ENCODE measurements at places on chromosomes 16 and 17.

GRCh38 chr16:88619859-88620815, 18.2 kb upstream of the IL17C start:
- no peak for DNase-seq

- no peak for DNase-seq
Measured at GRCh38 chr17:77352441-77352840, 211.7 kb downstream of the SEC14L1 start.

- no peak for DNase-seq
Measured at GRCh38 chr16:75679366-75679765, 2.6 kb upstream of the CPHXL2 start.

- no peak for DNase-seq
Measured at GRCh38 chr17:61416211-61416539, 16.5 kb downstream of the TBX2 start.

- no peak for DNase-seq
Measured at GRCh38 chr16:2175454-2175853, 19.9 kb downstream of the TRAF7 start.

GRCh38 chr16:73483934-73484711, 436.2 kb upstream of the ZFHX3 start:
- DNase-seq = peak; percentile 57

DNA sequence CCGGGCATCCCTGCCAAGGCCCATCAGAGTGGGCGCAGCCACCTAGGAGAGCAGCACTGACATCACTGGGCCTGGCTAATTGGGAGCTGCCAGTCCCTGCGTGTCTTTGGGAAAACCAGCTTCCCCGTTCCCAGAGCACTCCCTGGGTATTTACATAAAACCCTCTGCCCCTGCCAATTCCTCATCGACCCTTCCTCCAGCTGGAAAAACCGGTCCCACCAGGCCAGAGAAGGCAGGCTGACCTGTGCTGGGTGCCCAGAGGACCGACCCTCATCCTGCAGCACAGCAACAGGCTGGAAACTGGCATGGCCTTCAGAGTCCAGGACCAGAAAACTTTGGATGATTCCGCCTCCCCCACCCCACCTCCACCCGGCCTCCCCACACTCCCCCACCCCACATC, 8.2 kb upstream of the FOXN1 start:
- no peak for DNase-seq

DNA sequence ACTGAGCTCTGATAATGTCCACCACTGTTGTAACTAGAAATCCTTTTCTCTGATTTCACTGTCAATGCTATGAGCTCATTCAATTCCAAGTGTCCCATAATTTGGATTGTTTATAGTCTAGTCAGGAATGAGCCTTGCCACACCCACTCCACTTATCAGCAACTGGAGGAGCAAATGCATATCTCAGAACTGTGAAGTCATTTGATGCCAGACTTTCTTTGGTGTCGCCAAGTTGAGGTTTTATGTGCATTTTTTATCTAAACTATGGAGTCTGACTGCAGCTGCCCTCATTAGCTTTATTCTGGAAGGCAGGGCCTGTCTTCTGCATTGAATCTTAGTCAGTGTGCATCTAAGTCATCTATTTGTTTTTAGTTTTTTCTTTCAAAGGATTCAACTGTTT, 361.3 kb downstream of the PMP22 start:
- DNase-seq = no peak

- DNase-seq = no peak
Measured at GRCh38 chr17:8436169-8436843, 622 bp downstream of the NDEL1 start.

DNA sequence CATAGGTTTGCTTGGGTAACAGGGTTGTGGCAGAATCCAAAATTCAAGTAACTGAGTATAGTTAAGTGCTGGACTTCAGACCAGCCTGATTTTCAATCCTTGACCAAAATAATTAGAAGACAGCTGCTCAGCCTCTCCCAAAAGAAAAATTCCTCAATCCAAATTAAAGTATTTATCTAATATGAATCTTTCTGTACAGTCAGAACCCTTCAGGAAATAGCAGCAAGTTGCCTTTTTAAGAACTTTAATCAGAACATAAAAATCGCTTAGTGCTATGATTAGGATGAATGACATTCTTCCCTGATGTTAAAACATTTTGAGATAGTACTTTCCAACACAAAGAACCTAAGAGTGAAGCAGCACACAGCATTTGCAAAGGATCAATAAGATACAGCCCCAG, 50.2 kb downstream of the CFDP1 start:
- DNase-seq = no peak

DNA sequence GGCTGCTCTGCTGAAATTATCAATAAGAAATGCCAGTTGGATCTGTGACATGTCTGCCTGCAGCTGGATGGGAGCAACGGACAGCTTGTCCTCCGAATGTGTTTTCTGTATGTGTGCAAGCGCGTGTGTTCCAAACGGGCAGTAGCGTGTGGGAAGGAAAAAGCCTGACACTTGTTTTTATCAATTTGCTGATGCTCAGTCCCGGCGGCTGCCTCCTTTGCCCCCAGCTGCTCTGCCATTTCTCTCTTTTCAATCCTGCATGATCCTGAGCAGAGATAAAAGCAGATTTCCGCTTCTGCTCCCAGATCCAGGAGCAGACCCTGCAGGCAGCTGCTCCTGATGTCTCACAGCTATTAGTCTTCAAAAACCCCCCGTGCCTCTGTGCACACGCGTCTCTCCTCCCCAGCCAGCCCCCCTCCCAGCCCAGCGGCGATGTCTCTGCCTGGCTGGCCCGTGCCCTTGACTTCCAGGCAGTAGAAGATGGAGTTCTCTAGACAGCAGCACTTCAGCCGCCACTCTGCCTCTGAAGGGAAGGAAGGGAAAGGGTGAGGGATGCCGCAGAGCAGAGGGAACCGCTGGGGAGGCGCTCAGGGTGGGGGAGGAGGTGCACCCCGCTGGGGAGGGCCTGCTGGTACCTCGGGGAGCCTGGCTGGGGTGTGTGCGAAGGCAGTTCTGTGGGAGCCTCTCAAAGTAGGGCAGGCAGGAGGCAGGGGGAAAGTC, 4.1 kb downstream of the PRCD start:
- DNase-seq = no peak

Data from NCI-H446 (cell line).